ENCODE measurements at places on chromosomes 3 and 15.

GRCh38 chr15:45534821-45535220 is 12.3 kb upstream of the SLC30A4 start:
- DNase-seq: no peak

- DNase-seq: no peak
Measured at GRCh38 chr3:10558736-10559135, 53.4 kb upstream of the ATP2B2 start.

DNA sequence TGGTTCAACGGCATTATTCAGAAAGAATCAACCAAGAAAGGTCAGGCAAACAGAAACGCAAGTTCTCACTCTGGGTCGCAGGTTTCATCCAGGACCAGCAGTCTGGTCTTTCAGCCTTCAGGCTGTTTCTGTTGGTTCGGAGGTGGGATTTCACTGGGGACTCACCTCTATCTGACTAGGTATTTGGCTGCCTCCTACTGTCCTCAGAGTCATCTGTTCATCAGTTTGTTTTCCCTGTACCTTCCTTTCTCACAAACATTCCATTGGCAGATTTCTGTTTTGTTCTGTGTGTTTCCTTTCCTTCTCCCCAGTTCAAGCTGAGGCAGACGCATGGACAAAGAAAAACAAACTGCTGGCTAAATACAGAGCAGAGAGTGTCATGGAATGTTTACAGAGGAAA is 1046.6 kb upstream of the CFAP20DC start:
- no peak for DNase-seq

- DNase-seq: no peak
Measured at GRCh38 chr3:55322638-55323037, 164.5 kb downstream of the WNT5A start.

- DNase-seq: no peak
Measured at GRCh38 chr3:142884531-142884930, 4.4 kb downstream of the PCOLCE2 start.

DNA sequence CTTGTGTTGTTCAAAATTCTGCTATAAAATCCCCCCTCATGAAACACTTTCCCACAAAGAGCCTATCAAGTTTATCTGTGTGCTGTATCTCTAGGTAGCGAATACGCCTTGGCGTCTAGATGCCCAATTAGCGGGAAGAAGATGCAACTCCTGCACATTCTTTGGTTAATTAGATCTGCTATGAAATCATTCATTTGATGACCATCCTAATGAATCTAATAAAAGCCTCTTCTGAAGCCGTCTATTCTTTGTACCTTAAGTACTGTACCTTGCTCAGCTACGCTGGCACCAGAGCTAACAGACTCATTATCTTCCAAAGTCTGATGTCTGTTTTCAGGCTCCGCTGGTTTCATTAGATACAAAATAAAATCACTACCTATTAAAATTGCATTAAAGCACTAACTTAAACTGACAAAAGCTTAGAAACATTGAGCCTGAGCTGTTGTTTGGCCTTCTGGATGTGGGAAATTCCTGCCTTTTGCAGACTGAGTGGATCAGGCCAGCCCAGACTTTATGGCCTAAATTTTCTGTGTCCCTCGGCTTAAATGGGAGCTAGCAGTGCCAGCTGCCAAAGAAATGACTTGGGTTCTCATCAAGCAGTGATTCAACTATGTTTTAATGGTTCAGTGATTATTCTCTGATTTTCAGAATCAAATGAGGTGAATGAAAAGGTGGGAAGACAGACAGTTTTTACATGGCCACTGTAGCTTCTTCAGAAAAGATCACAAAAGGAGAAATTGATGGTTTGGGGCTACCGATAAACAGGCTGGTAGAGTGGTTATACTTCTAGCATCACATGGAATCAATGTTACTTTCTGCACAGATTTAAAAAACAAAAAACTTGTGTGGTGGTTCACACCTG is 28.4 kb upstream of the CHST2 start:
- no peak for DNase-seq

DNA sequence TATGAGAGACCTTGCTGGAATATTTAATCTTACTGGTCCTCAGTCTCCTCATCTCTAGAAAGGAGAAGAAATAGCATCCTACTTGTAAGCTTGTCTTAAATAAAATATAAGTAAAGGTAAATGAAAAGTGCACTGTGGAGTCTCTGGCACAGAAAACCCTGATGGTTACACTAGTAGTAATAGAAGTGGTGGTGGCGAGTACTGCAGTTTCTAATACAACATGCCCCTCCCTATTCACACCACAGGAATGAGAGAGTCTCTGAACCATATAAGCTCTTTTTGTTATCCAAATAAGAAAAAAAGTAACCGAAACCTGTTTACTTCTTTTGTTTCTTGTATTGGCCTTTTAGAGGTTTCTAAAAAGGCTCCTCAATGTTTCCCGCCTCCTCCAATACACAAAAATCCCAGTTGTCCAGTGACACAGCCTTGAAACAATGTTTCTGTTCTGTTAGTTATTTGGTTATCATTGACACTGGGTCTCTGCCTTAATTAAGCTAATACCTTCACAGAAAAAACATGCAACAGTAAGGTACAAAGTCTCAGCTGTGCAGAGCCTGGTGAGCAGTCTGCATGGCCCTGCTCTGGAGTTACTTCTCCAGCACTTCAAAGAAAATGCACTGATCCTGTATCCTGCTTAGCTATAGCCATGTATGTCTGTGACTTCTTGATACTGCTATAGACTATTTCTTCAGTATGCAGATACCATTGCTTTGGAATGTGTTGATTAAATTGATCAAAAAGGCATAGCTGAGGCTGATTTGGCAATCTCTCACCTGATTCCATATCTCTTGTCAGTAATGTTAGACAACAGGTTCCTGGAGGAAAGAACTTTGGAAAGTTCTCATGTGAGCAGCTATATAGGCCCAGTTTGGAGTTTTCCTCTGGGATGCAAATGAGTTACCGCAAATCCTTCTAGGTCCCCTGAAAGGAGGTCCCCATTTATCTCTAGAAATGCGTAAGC is 315.6 kb upstream of the IL12A start:
- DNase-seq: no peak

DNA sequence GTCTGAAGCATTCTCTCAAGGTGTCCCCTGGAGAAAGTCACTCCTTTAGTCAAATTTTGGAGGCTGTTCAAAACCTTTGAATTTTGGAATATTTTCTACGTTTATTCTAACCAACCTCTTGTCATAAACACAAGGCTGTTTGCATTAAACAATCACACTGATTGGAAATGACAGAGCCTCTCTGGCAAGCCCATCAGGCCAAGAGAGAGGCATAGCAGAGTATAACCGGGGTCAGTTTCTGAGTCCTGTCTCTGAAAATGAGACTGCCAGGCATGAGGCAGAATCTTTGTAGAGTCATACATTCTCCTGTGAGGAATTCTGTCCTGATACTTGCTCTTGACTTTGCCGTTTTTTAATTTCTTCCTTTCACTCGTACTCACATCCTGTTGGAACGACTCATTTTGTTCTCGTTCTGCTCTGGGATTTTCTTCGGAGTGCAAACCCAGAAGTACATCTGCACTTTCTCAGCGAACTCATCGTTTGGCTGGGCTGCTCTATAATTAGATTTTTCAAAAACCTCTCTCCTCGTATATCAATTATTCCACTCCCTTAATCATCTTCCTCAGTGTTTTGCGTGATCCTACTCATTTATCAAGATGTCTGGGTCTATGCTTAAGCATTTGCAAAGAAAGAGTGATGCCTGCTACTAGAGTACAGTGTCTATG is 114.2 kb downstream of the AGBL1 start:
- DNase-seq: no peak

DNA sequence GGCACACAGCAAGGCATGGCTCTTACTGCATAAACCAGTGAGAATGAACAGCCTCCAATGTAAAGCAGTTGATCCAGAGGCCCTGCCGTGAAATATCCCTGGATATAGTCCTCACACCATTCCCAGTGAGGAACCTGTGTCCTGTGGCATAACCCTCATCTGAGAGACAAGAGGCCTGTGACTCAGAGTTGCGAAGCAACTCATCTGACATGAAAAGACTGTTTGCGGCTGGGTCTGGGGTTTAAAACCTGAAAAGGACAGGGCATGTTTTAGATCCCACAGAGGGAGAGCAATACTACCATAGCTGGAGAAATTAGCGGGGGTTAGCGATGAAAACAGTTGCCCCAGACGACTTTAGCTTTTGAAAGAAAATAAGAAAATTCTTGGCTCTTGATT is 165.3 kb upstream of the BHLHE40 start:
- DNase-seq: no peak

DNA sequence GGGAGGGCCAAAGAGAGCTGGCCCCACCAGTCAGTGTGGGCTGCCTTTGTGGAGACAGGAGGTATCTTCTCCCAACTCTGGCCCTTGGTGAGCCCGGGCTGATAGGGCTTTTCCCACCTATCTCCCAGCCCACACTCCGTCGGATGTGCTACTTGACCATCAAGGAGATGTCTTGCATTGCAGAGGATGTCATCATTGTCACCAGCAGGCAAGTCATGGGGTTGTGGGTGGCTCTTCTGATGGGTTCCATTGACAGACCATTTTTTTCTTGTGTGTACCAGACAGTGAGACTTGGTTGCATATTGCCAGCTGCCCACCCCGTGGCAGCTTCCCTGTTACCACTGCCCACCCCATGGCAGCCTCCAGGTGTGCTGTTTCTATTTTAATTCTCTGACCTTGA is 3.3 kb downstream of the COPG1 start:
- no peak for DNase-seq

DNA sequence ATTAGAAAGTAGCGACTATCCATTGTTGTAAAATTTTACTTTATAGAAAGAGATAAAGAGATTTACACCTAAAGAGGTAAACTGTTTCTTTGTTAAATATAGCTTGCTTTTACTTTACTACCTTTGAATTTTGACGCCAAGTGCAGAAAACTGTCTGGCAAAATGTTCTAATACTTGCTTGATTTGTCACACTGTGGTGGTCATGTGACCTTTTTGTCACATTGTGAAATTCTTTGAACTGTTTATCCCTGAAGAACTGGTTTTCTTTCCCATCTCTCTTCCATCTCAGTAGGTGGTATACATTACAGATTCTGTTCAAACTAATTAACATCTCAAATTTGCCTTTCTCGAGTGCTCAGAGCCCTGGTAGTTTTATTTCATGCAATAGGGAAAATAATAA is 327.4 kb downstream of the NAALADL2 start:
- DNase-seq: no peak
